ENCODE measurements at places on chromosomes 2 and 18.

GRCh38 chr2:148971547-148971946 is 67.0 kb upstream of the LYPD6B start:
- DNase-seq: no peak

- DNase-seq: no peak
Measured at GRCh38 chr2:69988086-69988635, 26.7 kb upstream of the ASPRV1 start.

DNA sequence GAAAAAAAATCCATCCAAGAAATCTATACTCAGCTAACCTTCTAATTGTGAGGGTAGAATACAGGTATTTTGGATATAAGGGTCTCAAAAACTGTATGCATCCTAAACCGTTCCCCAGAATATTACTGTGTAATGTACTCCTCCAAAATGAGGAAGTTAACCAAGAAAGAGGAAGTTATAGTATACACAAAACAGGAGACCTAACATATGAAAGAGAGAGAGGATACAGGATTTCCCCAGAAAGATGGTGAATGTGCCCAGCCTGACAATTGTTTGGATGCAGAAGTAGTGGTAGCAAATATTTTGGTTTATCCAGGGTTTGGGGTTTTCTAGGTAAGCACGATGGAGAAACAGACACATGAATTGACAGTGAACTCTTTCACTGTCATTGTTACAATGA is 50.6 kb downstream of the GALNT3 start:
- no peak for DNase-seq

DNA sequence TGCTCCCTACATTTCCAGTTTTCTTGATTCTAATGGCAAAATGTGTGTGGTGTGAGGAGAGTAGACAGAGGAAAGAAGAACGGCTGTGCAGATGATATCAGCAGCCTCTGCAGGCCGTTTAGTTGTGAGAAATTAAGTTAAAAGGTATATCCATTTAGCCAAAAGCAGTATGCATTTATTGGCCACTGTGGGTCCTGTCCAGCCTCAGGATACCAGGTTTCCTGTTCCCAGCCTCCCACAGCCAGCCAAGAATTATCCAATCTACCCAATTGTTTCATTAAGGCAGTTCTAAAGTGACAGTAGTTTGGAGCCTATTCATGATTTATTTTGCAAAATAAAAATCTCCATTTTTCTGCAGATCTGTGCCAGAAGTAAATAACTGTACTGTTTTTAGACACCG is 107.5 kb downstream of the TMEM18 start:
- DNase-seq: no peak

DNA sequence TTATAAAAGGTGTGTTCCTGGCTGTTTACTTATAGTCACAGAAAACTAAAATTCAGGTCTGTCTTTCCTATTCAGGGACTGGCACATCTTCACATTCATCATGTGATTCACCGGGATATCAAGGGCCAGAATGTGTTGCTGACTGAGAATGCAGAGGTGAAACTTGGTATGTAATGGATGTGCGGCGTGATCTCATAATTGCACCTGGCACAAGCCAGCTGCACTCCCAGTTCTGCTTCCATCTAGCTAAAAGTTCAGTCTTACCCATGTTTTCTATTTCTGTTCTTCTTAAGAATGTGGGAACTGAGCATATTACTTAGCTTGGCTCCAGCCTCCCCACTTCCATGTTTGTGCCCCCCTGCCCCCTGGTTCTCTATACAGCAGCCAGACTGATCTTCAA is 131.9 kb downstream of the MAP4K4 start:
- DNase-seq: no peak

GRCh38 chr2:229601936-229602335 is 112.4 kb downstream of the DNER start:
- DNase-seq: no peak

DNA sequence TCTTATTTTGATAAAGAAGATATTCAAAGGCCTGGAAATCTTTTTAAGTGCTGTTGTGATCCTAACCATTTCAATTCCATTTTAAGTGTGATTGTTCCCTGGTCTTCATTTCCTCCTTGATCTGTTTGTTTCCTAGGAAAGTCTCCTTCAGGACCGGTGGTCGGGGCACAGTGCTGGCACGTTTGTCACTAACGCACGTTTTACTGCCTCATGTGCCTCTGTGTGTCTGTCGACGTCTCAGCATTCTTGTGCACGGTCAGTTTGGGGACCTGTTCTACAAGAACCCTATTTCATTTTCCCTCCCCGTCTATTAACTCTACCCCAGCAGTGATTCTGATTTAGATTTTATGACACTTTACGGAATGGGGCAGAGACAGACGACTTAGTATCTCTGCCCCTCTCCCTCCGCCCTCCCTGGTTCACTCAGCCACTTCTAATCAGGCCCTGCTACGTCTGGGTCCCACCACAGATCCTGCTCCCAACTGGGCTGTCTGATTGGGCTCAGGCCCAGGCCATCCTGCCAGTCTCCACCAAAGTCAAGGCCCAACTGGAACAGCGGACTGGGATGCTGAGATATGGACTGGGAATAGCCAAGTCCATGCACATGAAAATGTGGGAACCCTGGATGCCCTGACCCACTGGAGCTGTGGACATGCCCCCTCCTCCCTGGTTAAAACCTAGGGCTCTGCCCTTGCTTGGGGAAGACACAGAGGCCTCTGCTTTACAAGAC is 95.6 kb downstream of the TWIST2 start:
- DNase-seq: no peak

DNA sequence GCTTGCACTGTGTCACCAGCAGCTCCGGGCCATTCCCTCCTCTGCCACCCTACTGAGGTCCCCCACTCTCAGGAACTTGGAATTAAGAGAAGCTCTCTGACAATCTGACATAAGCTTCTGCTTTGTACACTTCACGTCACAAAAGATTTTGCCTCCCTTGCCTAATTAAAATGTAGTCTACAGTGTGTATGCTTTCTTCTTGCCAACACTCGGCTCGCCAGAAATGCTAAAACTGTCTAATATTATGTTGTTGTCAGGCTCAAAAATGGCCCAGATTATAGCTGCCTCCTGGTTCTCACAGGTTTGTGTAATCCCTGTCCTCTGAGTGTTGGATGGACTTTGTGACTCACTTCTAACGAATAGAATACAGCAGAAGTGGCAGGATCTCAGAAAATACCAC is 474.7 kb downstream of the MBD2 start:
- no peak for DNase-seq

GRCh38 chr2:101145406-101145805 is 5.8 kb downstream of the TBC1D8 start:
- DNase-seq: no peak

DNA sequence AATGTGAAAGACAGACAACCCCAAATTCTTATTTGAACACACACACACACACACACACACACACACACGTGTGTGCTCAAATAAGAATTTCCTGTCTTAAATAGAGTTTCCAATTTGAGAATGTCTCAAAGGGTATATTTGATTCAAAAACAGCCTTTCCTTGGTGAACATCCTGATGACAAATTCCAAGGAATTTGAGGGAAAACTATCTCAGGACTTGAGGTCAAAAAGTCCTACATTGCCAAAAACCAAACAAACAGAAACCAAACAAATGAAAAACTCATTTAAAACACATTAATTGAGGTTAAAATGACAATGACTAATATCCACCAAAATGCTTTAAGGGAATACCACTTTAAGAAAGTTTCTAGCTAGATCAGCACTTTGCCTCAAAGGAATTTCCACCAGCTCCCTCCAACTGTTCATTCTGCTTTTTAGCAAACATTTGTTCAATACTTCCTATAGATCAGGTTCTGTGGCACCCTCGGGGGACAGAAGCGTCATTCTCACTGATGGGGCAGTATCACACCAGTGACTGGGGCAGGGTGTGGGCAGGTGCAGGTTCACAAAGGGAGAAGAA is 232.1 kb upstream of the TRIB2 start:
- DNase-seq: no peak

GRCh38 chr2:171266102-171266501 is 105.4 kb upstream of the TLK1 start:
- no peak for DNase-seq

DNA sequence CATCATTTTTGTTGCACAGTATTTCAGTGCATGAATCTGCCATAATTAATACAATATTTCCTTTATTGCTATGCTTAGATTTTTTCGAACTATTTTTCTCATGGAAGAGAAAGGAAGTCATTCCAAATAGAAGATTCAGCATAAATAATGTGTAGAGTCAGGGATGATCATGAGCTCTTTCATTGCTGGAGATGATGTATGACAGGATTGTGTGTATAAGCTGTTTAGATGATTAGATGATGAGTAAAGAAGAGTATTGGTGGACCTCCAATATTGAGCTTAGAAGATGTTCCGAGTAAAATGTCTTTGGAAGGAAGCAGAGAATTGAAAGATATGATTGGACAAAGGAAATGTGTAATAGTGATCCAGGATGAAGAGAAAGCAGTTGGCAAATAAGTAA is 364.5 kb downstream of the PARD3B start:
- DNase-seq: no peak

DNA sequence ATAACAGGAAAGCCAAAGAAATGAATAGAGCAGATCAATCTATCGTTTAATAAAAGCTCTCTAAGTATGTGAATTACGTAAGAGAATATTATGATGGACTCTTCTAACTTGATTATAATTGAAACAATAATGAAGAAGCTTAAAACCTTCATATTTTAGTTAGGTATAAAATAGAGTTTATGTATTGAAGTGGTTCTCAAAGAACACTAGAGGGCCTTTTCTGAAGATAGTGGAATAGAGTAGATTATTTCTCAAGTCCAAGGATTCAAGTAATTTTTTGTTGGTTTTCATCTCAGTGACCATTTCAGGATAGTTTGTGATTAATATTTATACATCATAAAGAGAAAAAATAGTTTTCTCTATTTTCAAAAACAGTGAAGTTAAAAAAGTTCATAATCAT is 97.7 kb downstream of the NBEAL1 start:
- no peak for DNase-seq

- DNase-seq: no peak
Measured at GRCh38 chr2:236702657-236703372, 133.2 kb downstream of the ACKR3 start.

- DNase-seq: no peak
Measured at GRCh38 chr18:67621049-67621713, 104.7 kb upstream of the DSEL start.

DNA sequence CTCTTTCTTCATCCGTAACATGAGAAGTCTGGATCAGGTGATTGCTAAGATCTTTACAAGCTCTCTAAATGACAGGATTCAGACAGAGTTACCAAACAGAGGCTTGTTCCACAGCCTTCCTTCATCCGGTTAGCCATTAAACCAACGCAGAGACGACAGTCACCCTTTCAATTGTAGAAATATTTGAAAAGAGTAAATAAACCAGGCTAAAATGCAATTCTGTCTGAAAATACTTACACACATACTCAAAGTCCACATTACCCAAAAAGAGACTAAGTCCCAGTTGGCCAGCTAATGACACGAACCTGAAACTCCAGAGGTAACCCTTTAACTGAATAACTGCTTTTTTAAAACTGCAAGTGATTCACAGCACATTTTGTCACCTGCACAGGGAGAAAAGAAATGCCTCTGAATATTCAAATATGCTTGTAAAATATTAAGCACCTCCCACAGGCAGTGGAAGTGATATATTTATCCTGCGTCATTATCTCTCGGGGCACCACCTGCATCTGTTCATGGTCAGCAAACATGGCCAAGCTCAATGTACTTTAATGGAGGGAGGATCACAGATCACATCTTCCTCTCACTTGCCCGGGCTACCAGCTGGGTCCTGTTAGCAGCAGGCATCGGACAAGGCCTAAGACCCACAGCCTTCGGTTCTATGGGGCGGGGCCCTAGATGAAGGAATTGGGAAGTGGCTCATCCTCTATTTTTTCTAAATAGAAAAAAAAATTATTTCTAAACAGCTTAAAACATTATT is 38.8 kb upstream of the DNER start:
- DNase-seq: no peak

DNA sequence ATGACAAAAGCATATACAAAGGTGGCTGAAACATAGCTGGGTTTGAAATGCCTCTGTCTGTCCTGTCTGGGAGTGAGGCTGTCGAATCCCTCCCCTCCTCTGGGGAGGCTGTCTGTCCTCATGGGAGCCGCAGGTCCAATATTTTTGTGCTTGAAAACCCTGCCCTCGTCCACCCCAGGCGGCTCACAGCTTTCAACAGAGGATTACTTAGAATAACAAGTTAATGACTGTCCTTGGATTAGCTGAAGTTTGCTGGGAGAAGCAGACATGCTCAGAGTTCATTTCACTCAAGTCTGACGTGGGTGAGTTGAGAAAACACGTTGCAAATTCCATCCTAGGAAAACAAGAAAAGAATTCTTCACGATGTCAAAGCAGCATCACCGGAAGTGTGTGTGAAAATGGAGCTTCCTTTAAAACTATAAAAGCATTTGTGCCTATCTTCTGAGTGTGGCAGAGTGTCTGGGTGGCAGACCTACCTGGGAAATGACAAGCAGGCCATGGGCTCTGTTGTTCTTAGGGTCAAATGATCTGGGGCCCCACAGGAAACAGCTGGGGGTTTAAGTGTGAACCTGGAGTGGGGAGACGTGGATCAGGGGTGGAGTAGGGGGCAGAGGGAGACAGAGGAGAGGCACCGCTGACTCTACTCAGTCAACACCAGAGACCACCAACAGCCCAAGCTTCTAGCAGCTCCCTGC is 77.1 kb downstream of the DDX1 start:
- DNase-seq: no peak

DNA sequence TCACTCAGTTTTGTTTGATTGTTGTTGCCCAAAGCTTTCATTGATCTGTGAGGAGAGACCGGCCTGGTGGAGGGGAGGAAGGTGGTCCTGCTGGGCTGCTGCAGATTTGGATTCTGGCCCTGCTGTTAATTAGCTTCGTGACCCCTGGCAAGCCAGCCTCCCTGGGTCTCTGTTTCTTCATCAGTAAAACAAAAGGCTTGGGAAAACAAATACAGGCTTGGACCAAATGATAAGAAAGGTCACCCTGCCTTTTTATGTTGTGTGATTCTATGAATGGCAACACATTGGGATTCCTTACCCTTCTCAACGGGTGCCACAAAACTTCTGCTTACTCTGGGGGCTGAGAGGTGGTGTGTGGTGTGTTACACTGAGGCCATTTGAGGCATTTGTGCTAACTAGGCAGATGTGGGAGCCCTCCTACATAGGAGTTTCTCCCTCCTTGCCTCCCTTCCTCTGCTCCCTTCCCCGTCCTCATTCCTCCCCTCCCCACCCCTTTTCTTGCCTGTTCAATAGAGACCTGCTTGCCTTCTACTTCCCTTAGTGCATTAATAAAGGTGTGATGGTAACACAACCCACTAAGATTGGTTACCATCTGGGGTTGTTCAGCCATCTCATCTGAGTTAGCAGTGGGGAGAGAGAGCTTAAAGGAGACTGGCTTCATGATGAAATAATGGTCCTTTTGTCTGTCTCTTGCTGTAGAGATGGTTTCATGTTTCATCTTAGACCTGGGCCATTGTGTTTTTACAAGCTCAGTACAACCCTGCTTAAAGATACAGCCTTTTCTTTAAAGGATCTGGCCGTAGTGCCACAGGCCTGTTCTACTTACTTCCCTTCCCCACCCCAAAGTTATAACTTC is 96.2 kb downstream of the TANC1 start:
- DNase-seq: no peak
